ENCODE measurements at places on chromosomes 7 and 10.

GRCh38 chr10:110429301-110429700 lies 68.4 kb upstream of the DUSP5 start:
- DNase-seq = no peak

DNA sequence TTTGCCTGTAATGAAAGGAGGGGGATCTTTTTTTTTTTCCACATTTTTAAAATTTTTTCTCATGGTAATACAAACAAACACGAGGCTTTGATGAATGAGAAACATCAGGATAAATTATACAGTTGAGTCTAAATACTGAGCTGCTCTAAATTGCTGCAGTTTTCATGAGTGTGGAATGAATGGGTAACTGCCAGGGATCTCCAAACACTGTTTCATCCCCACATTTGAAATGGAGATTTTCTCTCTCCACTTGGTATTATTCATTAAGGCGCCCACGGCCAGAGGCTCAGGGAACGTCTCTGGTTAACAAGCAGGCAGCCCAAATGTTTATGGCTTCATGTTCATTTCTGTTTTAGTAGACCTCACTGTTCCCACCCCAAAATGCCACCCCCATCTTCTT lies 717.1 kb downstream of the GRID1 start:
- DNase-seq = no peak

DNA sequence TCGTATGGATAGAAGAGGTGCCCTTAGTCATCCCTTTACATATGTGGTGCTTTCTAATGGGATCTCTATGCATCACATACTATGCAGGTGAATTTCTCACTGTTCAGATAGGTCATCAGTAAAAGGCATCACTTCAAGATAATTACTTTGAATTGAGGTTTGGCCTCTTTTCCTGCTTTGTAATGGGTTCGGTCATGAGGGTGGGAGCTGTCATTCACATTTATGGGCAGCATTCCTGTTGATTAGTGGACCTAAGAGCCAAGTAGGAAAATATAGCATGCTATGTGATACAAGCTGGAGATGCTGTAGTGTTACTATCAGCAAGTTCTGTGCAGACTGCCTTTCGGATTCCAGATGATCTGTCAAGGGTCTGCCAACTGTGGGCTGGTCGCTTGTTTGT lies 156.3 kb downstream of the LCOR start:
- no peak for DNase-seq

DNA sequence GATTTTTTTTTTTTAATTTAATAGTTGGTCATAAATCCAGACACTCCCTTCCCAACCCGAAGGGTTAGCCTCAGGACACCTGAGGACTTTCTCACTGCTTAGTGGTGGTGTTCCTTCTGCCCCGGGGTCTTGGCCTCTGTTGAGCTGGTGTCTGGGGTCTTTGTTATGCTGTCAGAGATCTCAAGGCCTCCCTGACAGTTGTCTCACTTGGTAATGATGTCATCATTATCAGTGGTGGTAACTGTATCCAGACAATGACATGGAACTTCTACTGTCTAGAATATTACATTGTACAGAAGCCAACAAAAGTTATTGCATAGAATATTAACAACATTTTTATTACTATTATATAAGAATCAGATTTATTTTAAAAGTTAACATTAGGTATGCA lies 32.9 kb downstream of the PPP2R2D start:
- no peak for DNase-seq

DNA sequence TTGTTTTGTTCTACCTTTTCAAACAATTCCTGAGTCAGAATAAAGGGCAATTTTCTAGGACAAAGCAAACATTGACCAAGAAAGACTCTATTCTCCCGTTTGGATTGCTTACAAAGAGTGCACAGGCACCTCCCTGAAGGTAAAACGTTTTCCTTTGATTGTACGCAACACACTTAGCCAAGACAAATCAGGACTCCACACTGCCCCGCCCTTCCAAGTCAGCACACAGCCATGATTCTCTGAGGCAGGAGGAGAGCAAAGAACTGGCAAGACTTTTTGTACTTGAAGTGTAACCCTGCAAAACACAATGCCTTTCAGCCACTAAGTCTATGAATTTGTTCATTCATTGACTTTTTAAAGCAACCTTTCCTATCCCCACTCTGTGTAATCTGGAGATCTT lies 85.0 kb upstream of the FAM180A start:
- no peak for DNase-seq

All from AG04449 (cell line).